ENCODE measurements at places on chromosomes 3 and 15. TPM values are rescaled to one million over a fixed set of nuclear protein-coding genes. Genes with fewer than 3 reads are reported as not detected.
A peak's percentile ranks its signal among the peaks of the same experiment; 100 is the strongest.

ETV5 gene
- 54.1 TPM for total RNA-seq

CPEB1 gene
- total RNA-seq = 0.60 TPM

SAMD7 gene
- total RNA-seq = not detected

- DNase-seq = no peak
Observed at GRCh38 chr15:32682569-32682968, 35.2 kb upstream of the GREM1 start.

- no peak for DNase-seq
Observed at GRCh38 chr3:46906471-46907058, 29.0 kb downstream of the PTH1R start.

DNA sequence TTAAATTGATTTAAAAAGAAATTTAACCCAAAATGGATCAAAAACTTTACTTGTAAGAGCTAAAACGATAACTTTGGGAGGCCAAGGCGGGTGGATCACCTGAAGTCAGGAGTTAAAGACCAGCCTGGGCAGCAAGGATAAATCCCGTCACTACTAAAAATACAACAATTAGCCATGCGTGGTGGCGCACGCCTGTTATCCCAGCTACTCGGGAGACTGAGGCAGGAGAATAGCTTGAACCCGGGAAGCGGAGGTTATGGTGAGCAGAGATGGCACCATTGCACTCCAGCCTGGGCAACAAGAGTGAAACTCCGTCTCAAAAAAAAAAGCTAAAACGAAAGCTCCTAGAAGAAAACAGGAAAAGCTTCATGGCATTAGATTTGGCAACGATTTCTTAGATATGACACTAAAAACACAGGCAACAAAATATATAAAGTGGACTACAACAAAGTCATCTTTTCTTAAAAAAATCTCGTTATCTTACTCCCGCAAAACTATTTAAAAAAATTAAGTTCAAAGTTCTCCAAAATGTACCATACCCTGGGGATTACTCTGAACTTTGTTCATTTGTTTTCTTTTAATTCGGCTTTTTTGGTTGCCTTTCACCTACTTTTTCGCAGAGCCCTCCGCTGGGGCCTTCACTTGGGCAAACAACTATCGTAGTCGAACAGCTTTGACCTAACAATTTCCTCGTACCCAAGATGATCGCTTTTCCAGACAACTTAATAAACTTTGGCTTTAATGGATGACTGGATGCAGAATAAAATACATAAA is 2.9 kb downstream of the HDDC3 start:
- no peak for DNase-seq

- DNase-seq = peak; percentile 32
Observed at GRCh38 chr3:149393345-149394160, 16.1 kb upstream of the TM4SF1 start.

DNA sequence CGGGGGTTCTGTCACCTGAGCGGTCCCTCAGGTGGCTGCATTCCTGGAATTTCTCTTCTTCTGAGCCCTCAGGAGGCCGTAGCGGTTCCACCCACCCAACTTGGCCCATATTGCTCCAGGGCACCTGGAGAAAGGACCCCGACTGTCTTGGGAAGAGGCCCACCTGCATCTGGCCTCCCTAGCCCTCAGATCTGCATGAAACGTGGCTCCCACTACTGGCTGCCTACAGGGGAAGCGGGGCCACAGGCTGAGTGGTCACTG is 9.9 kb upstream of the ANPEP start:
- DNase-seq = no peak

GRCh38 chr3:133930341-133930933 is 34.8 kb upstream of the RAB6B start:
- DNase-seq = no peak

DNA sequence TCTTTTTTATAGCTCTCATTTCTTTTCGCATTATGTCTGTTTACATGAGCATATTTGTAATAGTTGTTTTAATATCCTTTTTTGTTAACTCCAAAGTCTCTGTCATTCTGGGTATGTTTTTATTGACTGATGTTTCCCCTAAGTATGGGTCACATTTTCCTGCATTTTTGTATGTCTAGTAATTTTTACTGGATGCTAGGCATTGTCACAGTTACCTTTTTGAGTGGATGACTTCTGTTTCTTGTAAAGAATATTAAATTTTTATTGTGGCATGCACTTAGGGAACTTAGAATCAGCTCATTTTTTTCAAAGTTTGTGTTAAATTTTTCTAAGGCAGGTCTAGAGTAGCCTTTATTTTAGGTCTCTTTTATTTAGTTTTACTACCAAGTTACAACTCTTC is 40.7 kb downstream of the ANAPC13 start:
- no peak for DNase-seq

MOBP gene
- not detected for total RNA-seq

DNA sequence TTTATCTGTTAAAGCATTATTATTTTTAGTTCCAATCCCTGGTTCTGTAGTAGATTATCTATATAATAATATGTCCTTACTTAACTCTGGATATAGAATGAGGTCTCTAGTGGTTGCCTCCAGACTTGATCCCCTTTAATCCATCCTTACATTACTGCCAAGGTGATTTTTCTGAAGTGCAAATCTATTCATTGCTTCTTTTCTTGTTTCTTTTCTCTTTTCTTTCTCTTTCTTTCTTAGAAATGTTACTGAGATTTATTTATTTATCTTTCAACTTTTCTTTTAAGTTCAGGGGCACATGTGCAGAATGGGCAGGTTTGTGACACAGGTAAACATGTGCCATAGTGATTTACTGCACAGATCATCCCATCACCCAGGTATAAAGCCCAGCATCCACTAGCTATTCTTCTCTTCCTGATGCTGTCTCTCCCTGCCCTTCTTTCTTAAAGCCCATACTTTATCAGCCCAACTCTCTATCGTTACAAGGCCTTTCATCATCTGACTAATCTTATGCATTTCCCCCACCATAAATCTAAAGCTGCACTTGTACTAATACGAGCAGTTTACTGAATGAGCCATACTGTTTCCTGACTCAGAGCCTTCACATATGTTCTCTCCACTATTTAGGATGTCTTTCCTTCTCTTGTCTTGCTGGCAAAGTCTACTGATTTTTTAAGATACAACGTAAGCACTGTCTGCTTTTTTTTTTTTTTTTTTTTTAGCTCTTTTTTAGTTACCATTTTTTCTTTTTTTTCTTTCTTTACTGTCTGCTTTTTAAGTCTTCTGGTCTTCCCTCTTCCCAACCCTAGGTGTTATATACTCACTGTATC is 4.6 kb downstream of the GLCE start:
- DNase-seq = no peak

CPLX3 gene
- total RNA-seq = not detected

GRCh38 chr3:10609134-10609533 is 103.7 kb upstream of the ATP2B2 start:
- DNase-seq = no peak

DNA sequence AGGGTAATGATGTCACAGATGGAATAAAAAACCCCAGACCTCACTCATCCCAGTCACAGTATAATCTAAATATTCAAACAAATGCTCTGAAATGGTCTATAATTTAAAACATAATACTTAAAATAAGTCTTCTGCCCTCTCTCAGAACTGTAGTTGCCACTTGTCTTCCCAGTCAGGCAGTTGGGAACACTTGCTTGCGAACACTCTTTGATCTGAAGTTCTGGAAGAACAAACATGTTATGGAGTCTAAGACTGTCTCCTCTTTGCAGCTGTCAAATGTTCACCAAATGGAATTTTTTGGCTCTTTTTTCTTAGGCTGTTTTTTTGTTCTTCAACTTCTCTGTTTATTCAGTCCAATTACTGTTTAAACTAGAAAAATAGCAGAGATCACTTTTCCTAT is 711.1 kb upstream of the GOLIM4 start:
- no peak for DNase-seq

GRCh38 chr3:128799653-128800052 is 73.7 kb downstream of the RAB7A start:
- no peak for DNase-seq

- DNase-seq = no peak
Observed at GRCh38 chr15:57205027-57205855, 171.1 kb upstream of the CGNL1 start.

DNA sequence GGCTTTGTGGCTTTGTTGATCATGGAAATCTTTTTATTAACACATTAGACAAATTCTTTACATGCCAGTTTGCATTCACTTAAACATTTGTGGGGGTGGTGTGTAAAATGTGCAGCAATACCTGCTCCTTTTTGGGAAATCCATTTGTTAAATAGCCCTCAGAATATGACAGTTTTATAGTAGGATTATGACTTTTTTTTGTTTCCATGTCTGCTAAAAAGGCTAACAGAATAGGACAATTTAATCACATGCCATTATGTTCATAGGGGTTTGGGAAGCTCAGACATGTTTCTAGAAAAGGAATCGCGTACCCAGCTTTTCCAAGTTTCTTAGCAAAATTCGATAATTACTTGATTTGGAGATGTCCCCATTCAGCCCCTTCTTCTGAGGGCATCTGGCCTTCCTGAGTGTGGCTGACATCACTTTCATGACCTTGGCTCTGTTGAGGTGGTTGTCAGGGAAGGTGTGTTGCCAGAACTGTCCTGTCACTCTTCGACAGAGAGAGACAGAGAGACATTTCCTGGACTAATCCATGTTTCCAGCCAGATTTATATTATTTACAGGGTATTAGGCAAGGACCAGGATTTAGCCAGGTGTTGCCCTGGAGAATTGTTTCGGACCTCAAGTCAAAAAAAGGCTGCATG is 126.4 kb downstream of the PTPRG start:
- DNase-seq = no peak

GRCh38 chr15:48622237-48622636 is 23.3 kb downstream of the FBN1 start:
- no peak for DNase-seq

GRCh38 chr3:15810702-15811101 is 12.9 kb upstream of the ANKRD28 start:
- no peak for DNase-seq

DNA sequence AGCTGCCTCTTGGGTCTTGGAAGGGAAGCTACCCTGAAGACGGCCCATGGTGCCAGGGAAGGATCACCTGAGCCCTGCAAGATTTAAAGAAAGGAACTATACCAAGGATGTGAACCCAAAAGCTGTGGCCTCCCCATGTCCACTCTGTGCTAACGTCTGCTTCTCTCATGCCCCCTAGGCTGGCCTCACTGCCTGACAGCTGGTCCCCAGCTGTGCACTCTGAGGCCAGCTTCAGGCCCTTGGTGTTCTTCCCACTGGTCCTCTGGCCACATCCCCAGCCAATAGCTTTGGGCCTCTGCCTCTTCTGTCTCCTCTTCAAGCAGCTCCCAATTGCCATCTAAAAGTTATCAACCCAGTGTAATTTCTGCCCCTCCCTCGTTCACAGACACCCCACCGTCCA is 5.2 kb upstream of the LRRK1 start:
- DNase-seq = no peak

DNA sequence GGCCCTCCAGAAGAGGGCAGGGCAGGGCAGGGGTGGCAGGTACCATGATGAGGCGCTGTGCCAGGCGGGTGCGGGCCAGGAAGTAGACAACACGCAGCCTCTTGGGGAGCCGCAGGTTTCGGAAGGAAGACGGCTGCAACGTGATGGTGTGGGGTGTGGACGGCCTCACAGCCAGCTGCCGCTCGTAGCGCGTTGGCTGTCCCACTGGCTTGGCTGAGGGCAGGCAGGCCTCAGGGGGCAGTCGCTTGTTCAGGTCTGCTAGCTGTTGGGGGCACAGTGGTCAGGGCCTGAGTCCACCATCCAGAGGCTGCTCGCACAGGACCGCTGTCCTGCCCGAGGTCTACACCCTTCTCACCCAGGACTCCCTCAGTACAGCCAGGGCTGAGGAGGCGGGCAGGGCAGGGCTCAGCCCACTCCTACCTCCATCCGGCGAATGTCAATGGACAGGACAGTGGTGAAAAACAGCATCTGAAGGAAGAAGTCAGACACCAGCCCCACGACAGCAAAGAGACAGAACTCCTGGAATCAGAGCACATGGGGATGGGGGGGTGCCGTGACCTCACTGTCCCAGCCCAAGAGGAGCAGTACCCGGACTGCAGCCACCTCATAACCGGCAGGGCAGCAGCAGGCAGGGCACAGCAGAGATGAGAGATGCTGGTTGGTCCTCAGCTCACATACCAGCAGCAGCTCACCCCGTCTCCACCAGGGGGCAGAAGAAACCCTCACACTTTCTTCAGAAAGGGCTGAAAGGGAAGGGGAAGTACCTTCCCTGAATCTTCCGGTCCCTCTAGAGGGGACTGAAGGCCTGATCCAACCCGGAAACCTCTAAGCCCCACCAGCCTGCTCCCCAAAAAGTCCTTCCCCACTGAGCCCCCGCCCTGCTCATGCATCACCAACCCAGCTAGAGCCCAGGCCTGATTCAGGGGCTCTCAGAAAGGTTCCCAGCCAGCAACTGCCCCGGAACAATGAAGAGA is 40.0 kb downstream of the PTPN23 start:
- peak; percentile 82 for DNase-seq

DNA sequence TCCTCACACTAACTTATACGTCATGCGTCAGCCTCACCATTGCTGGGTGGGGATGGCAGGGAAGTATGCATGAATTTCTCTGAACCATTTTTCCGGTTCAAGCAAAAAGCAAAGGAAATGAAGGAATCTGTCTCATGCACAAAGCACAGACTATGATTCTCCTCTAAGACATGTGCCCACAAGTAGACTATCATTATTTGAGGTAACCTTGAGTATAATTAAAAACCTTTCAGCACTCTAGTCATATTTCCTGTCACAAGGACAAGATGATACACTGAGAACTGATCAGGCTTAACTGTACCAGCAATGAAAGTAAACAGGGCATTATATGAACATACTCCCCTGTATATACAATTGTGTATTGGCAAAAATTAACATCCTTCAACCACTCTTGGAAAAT is 56.7 kb upstream of the TSC22D2 start:
- DNase-seq = no peak

ANKRD63 gene
- not detected for total RNA-seq

- DNase-seq = no peak
Observed at GRCh38 chr15:22944651-22945050, 35.5 kb downstream of the CYFIP1 start.

DNA sequence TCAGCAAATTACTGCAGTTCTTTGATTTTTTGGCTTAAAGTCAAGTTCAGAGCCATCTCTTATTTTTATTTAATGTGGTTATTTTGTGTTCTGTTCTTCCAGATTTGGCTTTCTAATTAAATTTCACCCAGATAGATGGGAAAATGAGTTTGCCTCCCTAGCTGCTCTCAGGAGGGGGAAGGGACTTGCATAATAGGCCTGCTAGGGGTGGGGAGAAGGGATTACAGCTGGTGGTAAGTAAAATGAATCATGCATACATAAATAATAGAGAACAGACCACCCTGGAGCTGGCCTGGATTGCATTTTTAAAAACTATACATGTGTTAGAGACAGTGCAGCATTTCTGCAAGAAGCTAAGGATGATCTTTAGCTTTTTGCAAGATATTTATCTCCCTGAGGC is 3.9 kb upstream of the PXYLP1 start:
- DNase-seq = no peak

DNA sequence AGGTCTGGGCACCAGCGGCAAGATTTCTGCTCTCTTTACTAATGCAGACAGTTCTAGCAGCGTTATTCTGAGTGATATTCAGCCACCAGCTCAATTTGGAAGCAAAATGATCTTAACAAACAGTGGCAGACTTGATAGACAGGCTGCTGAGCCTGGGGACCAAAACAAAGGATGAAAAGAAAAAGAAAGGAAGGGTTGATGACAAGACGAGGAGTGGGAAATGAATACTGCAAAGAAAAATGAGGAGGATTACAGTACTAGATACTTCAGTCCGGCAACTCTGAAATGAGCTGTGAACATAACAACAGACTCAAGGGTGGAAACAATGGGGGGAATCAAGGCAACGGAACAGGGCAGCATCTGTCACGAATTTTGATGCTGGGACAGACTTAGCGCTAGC is 28.8 kb downstream of the FHIT start:
- no peak for DNase-seq
